ENCODE measurements at places on chromosomes 2 and 18.
A peak's percentile ranks its signal among the peaks of the same experiment; 100 is the strongest.

DNA sequence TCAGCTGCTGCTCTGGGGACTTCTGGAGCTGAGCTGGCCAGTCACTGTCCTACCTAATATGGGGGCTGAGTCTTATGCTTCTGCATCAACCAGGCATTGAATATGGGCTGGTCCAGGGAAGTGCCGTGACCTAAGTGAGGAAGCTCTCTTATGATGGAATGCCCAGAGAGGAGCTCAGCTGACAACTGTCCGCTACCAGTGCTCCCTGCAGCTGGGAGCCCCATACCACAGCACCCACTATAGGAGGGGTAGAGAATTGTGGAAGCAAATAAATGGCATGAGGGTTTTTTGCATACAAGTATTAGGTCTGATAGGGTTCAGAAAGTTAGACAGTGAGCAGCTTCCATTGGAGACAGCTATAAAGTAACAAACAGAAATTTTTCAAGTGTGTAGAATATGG is 4.5 kb downstream of the TIMM21 start:
- no peak for DNase-seq

- DNase-seq: no peak
Observed at GRCh38 chr2:236345081-236345714, 81.0 kb upstream of the ASB18 start.

GRCh38 chr2:29628862-29629261 is 292.5 kb downstream of the ALK start:
- no peak for DNase-seq

DNA sequence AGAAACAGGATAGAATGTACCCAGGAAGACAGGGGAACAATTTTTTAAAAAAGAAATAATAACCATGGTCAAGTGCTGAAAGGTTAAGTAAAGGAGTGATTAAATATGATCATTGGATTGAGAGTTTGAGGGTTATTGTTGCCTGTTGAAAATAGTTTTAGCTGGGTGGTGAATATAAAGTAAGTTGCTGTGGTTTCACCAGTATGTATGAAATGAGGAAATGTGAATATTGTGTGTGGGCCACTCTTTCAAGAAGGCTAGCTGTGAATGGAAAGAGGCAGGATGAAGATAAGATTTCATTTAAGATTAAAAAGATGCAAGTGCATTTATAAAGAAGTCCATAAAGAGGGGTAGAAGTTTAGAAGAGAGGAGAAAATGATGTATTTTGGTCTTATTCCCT is 53.8 kb downstream of the GULP1 start:
- DNase-seq: no peak

GRCh38 chr2:125042727-125043126 is 1017.6 kb downstream of the CNTNAP5 start:
- DNase-seq: no peak

DNA sequence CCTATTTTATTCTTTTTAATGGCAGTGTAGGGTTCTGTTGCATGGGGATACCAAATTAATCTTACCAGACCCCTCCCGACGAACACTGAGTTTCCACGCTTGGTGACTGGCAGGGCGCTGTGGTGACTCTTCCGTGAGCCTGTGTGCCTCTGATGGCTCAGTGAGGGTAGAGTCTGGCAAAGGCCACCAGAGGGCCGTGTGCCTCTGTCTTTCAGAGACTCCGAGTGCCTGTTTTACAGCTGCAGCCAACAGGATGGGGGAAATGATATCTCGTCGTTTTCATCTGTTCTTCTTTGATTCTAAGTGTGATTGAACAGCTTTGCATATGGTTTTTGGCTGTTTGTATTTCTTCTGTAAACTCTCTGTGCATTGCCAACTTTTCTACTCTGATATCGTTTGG is 99.8 kb downstream of the ZNF236 start:
- peak; percentile 78 for DNase-seq

- DNase-seq: no peak
Observed at GRCh38 chr18:79438898-79439627, 43.3 kb downstream of the NFATC1 start.

- peak; percentile 51 for DNase-seq
Observed at GRCh38 chr18:49431165-49431962, 29.1 kb downstream of the DYM start.

GRCh38 chr18:54551590-54551989 is 39.5 kb upstream of the DYNAP start:
- DNase-seq: no peak

GRCh38 chr2:147368306-147368705 is 476.5 kb upstream of the ACVR2A start:
- DNase-seq: no peak

- DNase-seq: no peak
Observed at GRCh38 chr18:892316-892715, 12.4 kb upstream of the ADCYAP1 start.

GRCh38 chr2:99802734-99803133 is 312.9 kb upstream of the REV1 start:
- DNase-seq: no peak

DNA sequence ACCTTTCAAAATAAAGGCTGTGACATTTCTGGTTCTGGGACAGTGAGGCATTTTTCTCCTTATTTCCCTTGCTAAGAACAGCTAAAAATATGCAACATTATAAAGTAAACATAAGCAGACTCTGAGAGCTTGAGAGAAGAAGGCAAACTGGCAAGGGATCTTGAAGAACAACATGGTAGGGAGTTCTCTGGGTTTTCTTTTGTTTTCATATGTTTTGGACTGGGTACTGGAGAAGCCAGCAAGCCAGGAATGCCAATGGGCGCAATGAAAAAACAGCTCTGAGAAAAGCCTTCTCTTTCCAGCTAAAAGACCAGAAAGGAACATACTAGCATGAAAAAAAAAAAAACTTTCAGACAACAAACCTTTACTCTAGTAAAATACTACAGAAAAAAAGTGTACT is 351.4 kb upstream of the HS6ST1 start:
- DNase-seq: no peak

GRCh38 chr2:74694281-74694680 is 40.2 kb downstream of the SEMA4F start:
- no peak for DNase-seq

GRCh38 chr2:133740500-133740899 is 172.2 kb upstream of the NCKAP5 start:
- no peak for DNase-seq

- no peak for DNase-seq
Observed at GRCh38 chr18:43751835-43752234, 474.5 kb upstream of the SYT4 start.

DNA sequence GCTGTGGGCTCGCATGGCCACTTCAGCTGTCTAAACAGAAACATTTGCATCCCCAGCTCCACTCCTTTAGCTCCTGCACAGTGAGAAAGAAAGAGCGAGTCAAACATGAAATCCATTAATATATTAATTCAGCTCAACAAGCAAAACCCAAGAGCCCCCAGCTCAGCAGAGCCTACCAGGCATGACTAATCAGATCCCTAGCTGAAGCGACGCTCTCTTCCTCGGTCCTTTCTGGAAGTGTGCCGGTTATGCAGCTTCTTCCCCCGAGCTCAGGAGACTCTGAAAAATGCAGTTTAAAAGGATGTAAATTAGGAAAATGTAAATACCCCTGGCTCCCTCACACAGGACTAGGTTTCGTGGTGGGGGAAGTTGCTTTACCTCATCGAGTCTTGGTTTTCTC is 221.5 kb downstream of the ANKRD30B start:
- no peak for DNase-seq

- DNase-seq: no peak
Observed at GRCh38 chr2:224524657-224525056, 60.5 kb downstream of the CUL3 start.

DNA sequence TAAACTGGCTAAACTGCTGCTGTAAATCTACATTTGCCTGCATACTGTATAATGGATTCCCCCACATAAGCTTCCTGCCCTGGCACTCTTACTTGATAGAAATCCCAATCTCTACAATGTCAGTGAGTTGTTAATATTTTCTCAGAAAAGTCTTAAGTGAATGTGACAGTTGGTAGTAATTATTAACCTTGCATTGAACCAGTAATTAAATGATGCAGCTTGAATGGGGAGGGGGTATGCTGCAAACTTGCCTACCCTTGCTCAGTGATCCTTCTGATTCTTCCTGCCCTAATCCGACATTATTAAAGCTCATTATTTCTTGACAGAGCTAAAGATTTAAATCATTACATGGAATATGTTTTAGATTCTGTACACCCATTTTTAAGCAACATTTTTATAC is 119.0 kb upstream of the CDH7 start:
- DNase-seq: no peak

- no peak for DNase-seq
Observed at GRCh38 chr2:208607694-208608093, 201.1 kb downstream of the PTH2R start.
